ENCODE measurements at places on chromosomes 13 and 19. TPM values are rescaled to one million over a fixed set of nuclear protein-coding genes. Genes with fewer than 3 reads are reported as not detected.

DNA sequence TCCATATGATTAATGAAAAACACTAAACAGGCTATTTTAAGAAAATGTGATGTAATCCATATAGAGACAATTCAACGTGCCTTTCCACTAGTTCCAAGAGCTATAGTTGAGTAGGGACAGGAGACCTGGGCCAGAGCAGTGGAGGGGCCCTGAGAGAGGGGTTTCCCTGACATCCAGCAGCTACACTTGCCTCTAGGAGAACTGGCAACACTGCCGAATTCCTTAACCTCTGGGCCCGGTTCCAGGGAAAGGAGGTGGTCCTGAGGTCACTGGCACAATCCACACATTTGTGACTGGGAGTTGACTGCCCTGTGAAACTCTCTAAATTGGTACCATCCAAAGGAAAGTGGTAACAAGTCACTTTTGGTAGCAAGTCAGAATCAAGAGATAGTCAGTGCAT, 264.4 kb downstream of the DCLK1 start:
- DNase-seq, result no peak

- DNase-seq, result no peak
Measured at GRCh38 chr13:35349052-35349451, 127.4 kb downstream of the MAB21L1 start.

RFXAP gene
- 10.1 TPM for total RNA-seq

SLC25A41 gene
- total RNA-seq, result 0.46 TPM

- DNase-seq, result no peak
Measured at GRCh38 chr19:41540041-41540695, 35.8 kb upstream of the CEACAM21 start.

CD79A gene
- total RNA-seq, result 4.0 TPM

DNA sequence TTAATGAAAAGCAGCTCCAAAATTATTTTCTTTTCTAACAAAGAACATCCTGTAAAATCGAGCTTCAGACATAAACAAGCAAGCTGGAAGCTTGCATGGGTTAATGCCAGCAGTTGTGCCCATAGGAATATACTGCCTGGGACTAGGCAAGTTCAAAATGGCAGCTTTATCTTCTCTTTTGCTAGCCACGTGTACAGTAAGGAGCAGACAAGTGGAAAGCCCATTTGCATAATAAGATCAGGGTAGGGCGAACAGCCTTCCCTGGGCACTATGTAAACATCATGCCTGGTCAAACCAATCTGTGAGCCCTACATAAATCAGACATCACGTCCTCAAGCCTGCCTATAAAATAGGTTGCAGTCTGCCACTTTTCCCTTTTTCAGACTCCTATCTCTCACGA, 489.7 kb downstream of the RFC3 start:
- DNase-seq, result no peak

ATP8A2 gene
- 0.30 TPM for total RNA-seq

CEACAM19 gene
- total RNA-seq, result 0.73 TPM

KLK14 gene
- 1.1 TPM for total RNA-seq

LRRC8E gene
- not detected for total RNA-seq

GRCh38 chr13:107807306-107808073, 407.8 kb downstream of the LIG4 start:
- DNase-seq, result no peak

ATCAY gene
- not detected for total RNA-seq

MRI1 gene
- total RNA-seq, result 39.9 TPM

DNA sequence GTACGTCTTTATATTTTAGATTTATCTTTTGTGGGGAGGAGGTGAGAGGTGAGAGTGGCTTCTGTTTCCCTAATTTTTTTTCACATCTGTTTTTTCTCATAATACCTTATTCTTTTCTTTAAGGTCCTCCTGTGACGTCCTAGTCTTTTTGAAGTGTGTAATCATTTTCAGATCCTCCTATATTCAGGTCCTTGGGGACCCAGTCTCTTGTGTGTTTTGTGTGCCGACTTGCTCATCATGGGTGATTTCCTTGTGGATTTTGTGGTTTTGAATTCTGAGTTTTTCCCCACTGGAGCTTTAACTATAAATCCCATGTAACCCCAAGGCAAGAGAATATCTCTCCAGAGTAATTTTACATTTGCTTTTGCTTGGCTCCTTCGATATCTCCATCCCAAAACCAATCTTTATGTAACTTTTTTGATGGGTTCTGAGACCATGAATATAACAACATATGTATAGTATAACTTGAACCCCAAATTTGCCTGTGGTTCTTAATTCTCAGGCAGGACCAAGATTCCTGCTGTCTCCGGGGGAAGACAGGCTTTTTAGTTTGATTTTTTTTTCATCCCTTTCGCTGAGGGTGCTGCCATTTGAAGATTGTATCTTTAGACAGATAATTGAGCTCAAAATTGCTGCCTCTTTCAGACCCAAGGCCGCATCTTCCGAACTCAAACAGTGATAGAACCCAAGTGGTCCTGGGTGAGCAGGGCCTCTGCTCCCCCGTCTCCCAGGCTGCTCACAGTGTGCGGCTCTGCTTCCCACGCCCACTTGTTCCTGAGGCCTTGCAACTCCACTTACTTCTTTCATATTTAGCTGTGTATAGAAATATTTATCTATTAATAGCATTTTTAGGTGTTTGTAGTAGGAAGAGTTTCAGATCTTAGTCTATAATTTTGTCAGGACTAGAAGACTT, 59.1 kb upstream of the GPR183 start:
- DNase-seq, result peak; percentile 56

DNA sequence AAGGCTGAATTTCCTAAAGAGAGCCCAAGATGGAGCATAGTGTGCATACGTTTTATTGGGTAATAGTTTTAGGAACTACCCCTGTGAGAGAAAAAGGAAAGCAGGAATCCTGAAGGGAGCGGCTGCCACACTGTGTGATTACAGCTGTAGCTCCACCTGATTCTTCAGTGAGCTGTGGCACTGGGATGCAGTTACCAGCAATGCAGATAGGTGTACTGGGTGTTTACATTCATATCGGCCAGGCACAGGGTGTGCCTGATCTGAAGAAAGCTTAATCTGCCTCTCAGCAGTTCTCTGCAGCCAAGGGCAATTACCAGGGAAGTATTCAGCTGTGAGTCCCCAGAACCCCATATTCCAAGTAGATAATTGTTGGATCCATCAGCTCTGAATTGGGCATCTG, 1541.8 kb downstream of the EFNB2 start:
- DNase-seq, result no peak

DNA sequence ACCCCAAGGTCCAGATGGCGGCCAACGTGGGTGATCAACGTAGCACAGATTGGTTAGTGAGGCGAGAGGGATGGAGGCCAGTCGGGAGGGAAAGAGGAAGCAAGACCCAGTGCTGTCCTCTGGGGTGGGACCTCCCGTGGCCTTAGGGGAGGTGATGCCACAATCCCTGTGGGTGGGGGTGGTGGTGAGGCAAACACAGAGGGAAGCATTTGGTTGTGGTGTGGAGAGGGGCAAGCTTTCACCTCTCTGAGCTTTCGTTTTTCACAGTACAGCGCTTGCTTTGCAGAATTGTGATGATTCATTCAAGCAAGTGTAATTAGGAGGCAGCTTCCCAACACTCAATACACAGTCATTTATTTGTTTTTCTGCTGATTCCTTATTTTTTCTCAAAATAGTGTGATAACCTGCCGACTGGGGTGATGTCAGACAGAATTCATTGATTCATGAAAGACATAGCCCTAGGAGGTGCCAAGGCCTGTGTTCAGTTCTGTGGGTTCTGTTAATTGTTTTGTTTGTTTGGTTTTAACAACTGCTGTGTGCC, 2.4 kb downstream of the LENG8 start:
- DNase-seq, result no peak

- DNase-seq, result no peak
Measured at GRCh38 chr13:72853000-72853399, 71.1 kb downstream of the PIBF1 start.

- no peak for DNase-seq
Measured at GRCh38 chr13:44413095-44413494, 39.5 kb downstream of the SERP2 start.

GRCh38 chr19:40284501-40285352, at the start of gene AKT2:
Gene AKT2 (minus strand): TSS chr19:40285345. CDS start chr19:40265267, 20,078 bp downstream.
- peak; percentile 80 for DNase-seq

DNA sequence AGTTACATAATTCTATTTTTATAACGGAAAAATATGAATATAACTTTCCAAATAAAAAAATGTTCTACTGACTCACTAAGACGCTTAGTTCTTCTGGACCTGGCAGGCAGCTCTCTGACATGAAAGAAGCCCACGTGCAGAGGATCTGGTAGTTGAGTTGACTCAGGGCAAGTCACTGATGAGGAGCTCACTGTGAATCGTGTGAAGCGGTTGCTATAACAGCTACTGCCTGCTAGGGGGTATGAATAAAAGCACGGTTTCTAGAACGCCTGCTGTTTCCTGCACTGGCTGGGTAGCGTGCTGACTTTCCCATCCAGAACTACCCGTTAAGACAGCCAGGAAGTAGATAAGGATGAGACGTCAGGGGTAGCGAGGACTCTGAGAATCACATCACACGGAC, 54.7 kb upstream of the WASF3 start:
- peak; percentile 74 for DNase-seq

CCNA1 gene
- total RNA-seq, result 0.40 TPM

DNA sequence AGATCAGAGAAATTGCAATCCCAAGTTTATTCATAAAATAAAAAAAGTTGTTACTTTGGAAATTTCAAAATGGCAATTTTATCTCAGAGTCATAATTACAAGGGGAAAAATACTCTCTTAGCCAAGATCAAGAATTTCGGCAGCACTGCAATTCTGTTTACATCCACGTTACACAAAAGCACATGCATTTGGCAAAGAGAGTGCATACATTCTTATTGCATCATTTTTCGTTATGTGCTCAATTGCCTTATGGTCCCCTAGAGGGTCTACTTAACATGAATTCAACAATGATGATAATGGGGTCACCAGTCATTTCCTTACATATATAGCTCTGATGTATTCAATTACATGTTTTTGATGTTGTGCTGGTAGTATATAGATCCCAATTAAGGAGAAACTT, 498.0 kb downstream of the DIAPH3 start:
- DNase-seq, result no peak

KLK10 gene
- not detected for total RNA-seq

BORCS8 gene
- 19.5 TPM for total RNA-seq

CGB1 gene
- total RNA-seq, result not detected

RHPN2 gene
- total RNA-seq, result 5.7 TPM

- DNase-seq, result no peak
Measured at GRCh38 chr19:17484520-17485185, 14.3 kb downstream of the SLC27A1 start.

TTYH1 gene
- total RNA-seq, result 0.59 TPM

- no peak for DNase-seq
Measured at GRCh38 chr19:54207676-54207982, 7.0 kb downstream of the RPS9 start.

CYP2F1 gene
- total RNA-seq, result not detected

FFAR1 gene
- 0.23 TPM for total RNA-seq

Measured in activated CD4-positive, alpha-beta T cell treated with anti-CD3 and anti-CD28 coated beads for 36 hours (primary cell).